ENCODE measurements at places on chromosomes 4 and X. TPM values are rescaled to one million over a fixed set of nuclear protein-coding genes. Genes with fewer than 3 reads are reported as not detected.
A peak's percentile ranks its signal among the peaks of the same experiment; 100 is the strongest.

Gene MAGEC2
- not detected for total RNA-seq

Gene MAP9
- total RNA-seq: 7.9 TPM

DNA sequence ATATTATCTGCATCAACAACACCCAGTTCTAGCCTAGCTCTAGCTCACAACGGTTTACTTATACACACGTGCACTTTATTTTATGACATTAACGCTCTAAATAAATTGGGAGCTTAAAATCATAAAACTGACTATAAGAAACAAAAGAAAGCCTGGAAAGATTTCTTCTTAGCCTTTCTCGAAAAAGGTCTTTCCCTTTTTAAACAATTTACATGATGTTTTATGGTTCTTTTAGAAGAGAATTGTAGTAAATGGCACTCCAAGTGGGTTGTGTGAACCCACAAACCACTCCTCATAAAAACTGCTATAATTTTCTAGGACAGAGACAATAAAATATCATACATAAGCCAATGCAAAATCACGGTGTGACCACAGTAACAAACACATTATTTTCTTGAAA, 23.1 kb downstream of the STX18 start:
- no peak overlapping the region for H3K4me3 ChIP-seq
- H3K4me1 ChIP-seq: peaks cover 6% of the 10 kb centered on the region
- H3K27ac ChIP-seq: no peak overlapping the region
- no peak for DNase-seq
- no peaks in the 10 kb centered on the region for H3K27me3 ChIP-seq
- H3K36me3 ChIP-seq: no peaks in the 10 kb centered on the region

Gene SSX4
- total RNA-seq: not detected

Gene GLUD2
- 3.1 TPM for total RNA-seq

- H3K4me3 ChIP-seq: no peak overlapping the region
- no peaks in the 10 kb centered on the region for H3K36me3 ChIP-seq
- no peak overlapping the region for H3K27ac ChIP-seq
- peaks cover 6% of the 10 kb centered on the region for H3K4me1 ChIP-seq
- H3K27me3 ChIP-seq: no peaks in the 10 kb centered on the region
- no peak for DNase-seq
These were observed 13.5 kb downstream of the STIM2 start for GRCh38 chr4:26874110-26874509.

DNA sequence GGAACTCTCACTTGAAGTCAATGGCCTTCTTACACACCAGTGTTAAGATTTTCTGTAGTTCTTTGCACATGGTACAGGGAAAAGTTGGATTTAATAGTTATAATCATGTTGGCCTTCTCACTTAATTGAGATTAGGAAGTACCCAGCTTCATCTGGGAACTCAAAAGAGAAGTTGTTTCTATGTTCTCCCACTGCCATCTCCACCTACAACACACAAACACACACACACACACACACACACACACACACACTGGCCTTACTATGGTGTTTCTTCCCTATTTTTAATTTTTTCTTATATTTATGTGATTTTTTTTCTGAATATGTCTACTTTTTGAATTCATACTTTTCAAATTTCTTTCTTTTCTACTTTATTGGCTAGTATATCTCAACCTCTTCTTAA, 10.0 kb upstream of the CHIC2 start:
- H3K4me1 ChIP-seq: no peaks in the 10 kb centered on the region
- no peak overlapping the region for H3K27ac ChIP-seq
- no peak for DNase-seq
- no peaks in the 10 kb centered on the region for H3K36me3 ChIP-seq
- no peaks in the 10 kb centered on the region for H3K27me3 ChIP-seq

DNA sequence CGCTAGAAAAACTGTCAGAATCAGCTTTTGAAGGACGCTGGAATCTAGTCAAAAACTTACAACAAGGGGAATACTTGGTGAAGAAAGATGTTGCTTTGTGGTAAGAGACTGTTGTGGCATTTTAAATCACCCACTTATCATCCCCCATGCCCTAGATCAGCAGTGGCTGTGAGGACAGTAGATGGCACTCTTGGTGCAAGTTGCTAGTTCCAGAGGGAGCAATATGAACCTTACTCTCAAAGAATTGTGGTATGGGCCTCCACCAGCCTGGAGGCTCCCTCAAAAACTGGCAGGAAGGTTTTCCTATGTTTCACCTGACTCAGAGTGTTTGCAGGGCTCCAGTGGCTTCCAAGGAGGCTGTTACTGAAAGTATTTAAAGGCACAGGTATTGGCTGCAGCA, 37.7 kb upstream of the SLC16A2 start:
- no peaks in the 10 kb centered on the region for H3K4me1 ChIP-seq
- H3K27me3 ChIP-seq: no peaks in the 10 kb centered on the region
- DNase-seq: peak; percentile 15
- no peak overlapping the region for H3K4me3 ChIP-seq
- H3K36me3 ChIP-seq: no peaks in the 10 kb centered on the region
- H3K27ac ChIP-seq: no peak overlapping the region

DNA sequence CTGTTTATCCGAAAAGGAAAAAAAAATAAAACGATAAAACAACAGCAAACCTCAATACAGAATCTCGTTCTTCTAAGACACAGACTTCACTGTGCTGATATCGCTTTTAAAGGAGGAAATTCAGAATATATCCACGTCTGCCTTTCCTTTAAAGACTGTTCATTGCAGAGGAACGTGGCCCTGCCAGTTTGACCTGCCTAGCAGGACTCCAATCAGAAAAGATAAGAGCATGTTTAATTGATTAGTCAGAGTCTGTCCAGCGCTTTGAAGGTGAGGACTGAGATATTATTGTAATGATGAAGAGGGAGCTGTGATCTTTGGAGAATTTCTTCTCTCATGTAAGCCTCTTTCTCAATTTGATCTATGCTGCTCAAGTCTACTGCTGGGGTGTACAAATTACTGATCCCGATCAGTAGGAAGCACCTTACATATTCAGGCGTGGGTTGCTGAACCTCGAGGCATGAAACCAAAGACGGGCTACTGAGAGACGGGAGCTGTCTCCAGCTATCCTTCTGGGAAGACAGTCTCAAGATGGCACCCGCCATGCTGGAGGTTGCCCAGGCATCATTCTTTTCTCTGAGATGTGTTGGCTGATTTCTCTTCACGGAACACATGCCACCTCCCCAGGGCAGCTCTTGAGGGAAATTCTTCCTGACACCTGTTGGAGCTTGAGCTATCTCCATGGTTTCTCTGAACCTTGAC, 146.1 kb downstream of the SHOX start:
- no peaks in the 10 kb centered on the region for H3K4me1 ChIP-seq
- peak; percentile 7 for DNase-seq
- no peaks in the 10 kb centered on the region for H3K36me3 ChIP-seq
- no peak overlapping the region for H3K27ac ChIP-seq
- no peaks in the 10 kb centered on the region for H3K27me3 ChIP-seq

DNA sequence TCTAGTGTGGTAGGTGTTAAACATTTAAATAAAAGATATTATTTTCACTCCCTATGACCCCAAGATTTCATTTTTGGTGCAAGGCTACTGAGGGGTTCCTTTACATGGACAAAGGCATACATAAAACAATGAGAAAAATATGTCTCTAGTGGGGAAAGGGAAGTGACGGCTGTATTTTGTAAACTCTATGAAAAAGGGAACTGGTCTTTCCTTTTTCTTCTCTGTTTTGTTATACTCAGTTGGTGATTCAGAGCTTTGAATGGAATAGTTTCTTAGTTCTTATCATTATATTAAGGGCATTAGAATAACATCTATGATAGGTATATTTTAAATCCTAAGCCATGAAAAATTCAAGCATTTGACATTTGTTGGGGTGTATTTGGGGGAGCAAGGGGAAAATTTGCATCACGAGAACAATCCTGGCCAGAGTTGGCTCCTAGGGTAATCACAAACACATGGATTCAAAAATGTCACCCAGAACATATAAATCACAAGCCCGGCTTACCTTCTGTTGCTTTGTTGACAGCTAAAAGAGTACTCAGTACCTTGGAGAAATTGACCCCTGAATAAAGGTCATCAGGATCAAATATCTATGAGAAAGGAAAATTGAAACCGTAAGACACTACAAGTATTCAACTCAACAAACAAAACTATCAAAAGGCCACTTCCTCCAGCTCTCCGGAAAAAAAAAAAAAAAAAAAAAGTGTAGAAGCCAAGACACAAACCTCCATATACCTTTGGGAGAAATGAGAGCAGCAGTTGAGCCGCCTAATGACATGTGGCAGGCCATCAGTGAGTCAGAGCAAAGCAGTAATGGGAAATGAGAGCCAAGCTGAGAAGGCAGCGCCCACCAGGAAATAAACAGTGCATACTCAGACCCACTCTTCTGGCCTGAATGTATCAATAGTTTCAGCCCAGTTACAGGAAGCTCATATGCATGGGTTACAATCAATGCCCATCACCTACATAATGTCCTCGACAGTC, 33.4 kb downstream of the ARHGEF6 start:
- H3K4me1 ChIP-seq: no peaks in the 10 kb centered on the region
- no peaks in the 10 kb centered on the region for H3K36me3 ChIP-seq
- peak overlapping the region; percentile 18 for H3K27ac ChIP-seq
- H3K4me3 ChIP-seq: no peak overlapping the region
- H3K27me3 ChIP-seq: no peaks in the 10 kb centered on the region

DNA sequence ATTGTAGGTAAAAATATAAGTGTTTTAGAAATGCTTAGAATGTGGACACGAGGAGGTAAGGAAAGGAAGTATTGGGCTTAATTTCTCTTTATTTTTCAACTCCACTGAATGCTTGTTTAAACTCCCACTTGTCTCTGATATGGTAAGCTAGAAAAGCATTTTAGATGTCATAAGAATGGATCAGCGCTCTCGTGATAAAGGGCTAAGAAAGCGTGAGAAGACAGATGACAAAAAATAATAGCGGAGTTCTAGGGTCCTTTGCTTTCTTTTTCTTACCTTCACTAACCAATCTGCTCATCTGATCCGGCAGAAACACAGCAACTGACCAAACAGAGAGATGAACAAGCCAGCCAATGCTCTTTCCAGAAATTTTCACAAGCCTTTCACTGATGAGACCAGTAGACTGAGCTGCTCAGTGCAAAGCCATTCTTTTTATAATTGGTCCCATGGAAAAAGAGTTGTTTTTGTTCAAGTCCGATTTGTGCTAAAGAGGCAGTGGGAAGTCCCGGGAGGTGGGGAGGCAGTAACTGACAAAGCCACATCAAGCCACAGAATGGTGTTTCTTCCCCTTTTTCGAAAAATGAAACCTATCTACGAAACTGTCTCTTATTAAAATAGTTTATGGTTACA, at the start of gene TASL:
TSS of gene TASL (minus strand) at position 405 of the 630 bp plus-strand sequence. CDS start 17,411 bp downstream, outside the sequence.
- DNase-seq: no peak
- no peak within 1 kb of the TSS for H3K27ac ChIP-seq
- H3K36me3 ChIP-seq: no peaks in the 10 kb centered on the region
- no peaks in the 10 kb centered on the region for H3K27me3 ChIP-seq
- no peaks in the 10 kb centered on the region for H3K4me1 ChIP-seq

GRCh38 chrX:140971099-140971795, 31.1 kb upstream of the SPANXB1 start:
- no peaks in the 10 kb centered on the region for H3K36me3 ChIP-seq
- H3K4me1 ChIP-seq: no peaks in the 10 kb centered on the region
- no peak for DNase-seq

Gene C4orf51
- total RNA-seq: not detected

Gene GYG2
- 6.0 TPM for total RNA-seq

Gene FREM3
- total RNA-seq: not detected

Gene ADH6
- not detected for total RNA-seq

DNA sequence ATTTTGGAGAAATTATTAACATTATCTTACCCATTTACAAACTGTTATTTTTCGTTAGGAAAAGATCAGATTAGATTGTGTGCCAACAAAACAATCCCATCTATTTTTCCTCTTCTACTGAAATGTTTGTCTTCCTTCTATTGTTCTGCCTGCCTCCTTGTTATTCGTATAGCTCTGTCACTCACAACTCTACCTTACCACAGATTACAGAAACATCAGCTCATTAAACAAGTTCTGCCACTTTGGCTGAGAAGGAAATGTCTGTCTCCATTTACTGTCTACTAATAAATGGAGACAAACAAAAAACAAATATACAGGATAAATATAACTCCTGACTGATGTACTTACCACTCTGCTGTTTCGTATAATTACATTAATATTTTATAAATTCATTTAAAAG, 211.4 kb downstream of the ENOX2 start:
- H3K4me1 ChIP-seq: no peaks in the 10 kb centered on the region
- no peak overlapping the region for H3K4me3 ChIP-seq
- no peaks in the 10 kb centered on the region for H3K27me3 ChIP-seq
- no peak for DNase-seq
- H3K27ac ChIP-seq: no peak overlapping the region

DNA sequence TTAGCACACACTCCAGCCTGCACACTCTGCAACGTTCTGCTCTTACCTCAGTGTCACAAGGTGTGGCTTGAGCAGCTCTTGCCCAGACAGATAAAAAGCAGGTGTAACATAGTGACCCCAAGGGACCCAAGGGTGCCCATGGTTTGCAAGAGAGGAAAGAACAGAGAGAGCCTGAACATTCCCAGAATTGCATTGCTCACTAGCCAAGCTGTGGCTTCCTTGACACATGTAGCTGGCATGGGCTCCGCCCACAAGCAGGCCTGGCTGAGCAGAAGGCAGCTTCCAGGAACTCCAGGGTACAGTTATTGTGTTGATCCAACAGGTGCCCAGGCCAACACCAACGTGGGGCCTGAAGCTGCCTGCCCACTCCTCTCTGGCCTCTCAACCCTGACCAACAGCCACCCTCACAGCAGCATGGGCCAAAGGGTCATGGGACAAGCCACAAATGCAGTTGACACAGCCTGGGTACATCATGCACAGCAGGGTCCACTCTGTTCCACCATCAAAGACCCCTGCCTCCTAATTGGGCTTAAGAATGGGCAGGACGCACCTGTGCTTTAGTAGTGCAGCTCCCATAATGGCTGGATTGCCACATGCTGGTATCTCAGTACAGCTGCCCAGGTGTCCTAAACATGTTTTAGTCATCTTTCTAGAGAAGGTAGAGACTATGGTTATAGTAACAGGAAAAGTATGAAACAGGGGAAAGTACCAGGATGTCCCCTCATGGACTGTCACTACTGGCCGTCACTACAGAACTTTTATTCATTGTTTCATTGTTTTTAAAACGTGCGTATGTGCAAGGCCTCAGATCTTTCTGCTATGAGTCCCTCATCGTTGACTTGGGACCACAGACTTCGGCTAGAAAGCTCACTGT, 73.7 kb upstream of the ACSL1 start:
- no peak overlapping the region for H3K4me3 ChIP-seq
- H3K36me3 ChIP-seq: no peaks in the 10 kb centered on the region
- peaks cover 12% of the 10 kb centered on the region for H3K4me1 ChIP-seq
- DNase-seq: peak; percentile 49
- H3K27me3 ChIP-seq: no peaks in the 10 kb centered on the region

GRCh38 chrX:41733939-41734338, 10.0 kb downstream of the GPR82 start:
- H3K4me1 ChIP-seq: no peaks in the 10 kb centered on the region
- no peak overlapping the region for H3K4me3 ChIP-seq

GRCh38 chr4:62398318-62398717, 1198.2 kb downstream of the ADGRL3 start:
- DNase-seq: no peak
- H3K4me3 ChIP-seq: no peak overlapping the region

Gene UBQLN2
- 7.9 TPM for total RNA-seq

GRCh38 chrX:154051201-154051810, 31.6 kb upstream of the IRAK1 start:
- DNase-seq: peak; percentile 79
- no peaks in the 10 kb centered on the region for H3K27me3 ChIP-seq
- H3K4me3 ChIP-seq: no peak overlapping the region
- peaks cover 42% of the 10 kb centered on the region for H3K4me1 ChIP-seq

Gene ZNF157
- total RNA-seq: not detected

GRCh38 chr4:7158081-7158750, 34.1 kb upstream of the SORCS2 start:
- DNase-seq: no peak
- no peaks in the 10 kb centered on the region for H3K36me3 ChIP-seq
- no peaks in the 10 kb centered on the region for H3K27me3 ChIP-seq
- H3K4me3 ChIP-seq: no peak overlapping the region
- H3K27ac ChIP-seq: no peak overlapping the region
- H3K4me1 ChIP-seq: peaks cover 35% of the 10 kb centered on the region

Gene TEC
- total RNA-seq: 2.1 TPM
